ENCODE measurements at places on chromosomes 11 and 22.
A peak's percentile ranks its signal among the peaks of the same experiment; 100 is the strongest.

GRCh38 chr22:28208787-28209186 is 289.7 kb upstream of the PITPNB start:
- DNase-seq, result no peak

DNA sequence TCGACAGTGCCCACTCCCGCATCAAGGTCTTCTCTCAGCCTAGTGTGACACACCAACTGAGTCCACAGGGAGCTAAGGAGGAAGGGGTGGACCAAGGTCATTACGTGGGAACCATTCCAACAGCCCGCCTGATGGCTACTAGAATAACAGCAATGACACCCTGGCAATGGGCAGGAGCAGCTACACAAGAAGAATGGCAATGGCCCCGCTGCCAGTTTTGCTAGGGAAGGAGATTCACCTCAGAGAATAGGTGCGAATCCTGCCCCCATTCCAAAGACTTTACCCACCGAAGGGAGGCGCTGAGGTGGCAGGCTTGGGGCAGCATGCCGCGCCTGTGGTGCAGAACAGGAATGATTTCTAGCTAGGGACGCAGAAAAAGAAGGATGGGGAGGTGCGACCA is 9.1 kb downstream of the WT1 start:
- DNase-seq, result no peak

GRCh38 chr11:62148271-62148980 is 24.6 kb downstream of the INCENP start:
- DNase-seq, result no peak

DNA sequence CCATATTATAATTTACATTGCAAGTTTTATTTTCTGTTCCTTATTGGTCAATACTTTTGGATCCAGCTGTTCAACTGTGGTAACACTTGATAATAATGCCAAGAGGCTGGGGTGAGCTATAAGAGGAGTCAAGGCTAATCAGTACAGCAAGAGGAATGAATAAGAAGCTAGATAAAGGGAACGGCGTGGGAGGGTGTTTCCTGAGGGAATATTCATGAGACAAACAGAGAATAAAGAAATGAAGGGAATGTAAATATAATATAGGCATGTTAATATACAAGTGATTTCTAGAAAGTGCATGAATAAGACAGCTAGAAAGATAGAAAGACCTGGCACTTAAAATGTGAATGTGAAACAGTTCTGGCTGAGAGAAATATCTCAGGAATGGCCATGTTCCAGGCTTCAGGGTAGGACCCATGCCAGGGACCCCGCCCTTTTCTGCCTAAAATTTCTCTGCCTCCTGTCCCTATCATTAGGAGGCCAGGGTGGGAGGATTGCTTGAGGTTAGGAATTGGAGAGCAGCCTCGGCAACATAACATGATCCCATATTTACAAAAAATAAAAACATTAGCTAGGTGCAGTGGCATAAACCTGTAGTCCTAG is 3.9 kb downstream of the OR51B4 start:
- no peak for DNase-seq

DNA sequence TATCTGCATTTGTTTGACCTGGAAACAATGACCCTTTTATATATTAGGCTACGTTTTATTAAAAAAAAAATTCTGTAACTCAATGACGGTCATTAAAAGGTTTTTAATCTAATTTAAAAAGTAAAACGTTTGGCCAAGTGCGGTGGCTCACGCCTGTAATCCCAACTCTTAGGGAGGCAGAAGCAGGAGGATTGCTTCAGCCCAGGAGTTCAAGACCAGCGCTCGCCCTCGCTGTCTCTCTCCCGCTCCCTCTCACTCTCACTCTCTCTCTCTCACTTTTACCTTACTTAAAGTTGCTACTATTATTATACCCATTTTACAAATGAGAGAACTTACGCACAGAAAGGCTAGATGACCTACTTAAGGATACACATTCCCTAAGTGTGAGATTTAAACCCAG is 814 bp upstream of the NARS2 start:
- no peak for DNase-seq

GRCh38 chr22:44363980-44364750 is 51.4 kb upstream of the SHISAL1 start:
- no peak for DNase-seq

DNA sequence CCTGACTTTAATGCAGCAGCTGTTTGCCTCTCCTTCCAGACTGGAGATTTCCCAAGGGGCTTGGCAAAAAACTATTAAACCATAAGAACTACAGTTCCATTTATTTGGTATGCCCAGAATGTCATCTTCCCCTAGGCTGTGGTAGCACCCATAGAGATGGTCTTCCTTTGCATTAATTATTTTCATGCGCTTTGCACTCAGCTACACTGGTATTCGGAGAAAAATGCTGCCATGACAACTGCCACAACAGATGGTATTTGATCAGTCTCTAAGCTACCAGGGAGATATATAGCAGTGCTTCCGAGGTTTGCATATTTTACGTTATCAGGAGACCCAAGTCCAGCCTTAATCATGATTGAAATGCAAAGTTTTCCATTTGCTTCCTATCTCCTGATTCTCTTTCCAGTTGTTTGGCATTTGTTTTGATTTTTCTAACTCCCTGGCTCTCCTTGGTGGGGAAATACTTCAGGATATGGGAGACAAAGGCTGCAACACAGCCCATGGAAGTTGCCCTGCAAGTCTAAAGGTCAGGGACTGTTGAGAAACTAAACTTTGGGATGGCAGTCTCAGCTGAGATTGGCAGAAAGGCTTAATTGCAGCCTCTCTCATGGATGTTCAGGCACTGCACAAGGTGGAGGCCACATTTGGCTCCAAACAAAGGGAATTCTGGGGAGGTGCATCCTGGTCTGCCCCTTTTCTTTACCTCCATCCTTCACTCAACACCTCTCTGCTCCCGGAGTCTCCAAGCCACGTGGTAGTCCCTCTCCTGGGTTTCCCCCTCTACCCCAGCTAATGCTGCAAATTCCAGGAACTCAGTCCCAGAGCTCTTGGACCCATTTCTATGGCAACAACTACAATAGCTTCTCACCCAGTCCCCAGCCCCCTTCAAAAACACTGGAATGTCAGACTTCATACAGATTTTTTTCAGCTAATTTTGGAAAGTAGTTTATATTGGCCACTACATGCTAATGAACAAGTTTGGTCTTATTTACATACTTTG is 151.8 kb downstream of the NAV2 start:
- no peak for DNase-seq

DNA sequence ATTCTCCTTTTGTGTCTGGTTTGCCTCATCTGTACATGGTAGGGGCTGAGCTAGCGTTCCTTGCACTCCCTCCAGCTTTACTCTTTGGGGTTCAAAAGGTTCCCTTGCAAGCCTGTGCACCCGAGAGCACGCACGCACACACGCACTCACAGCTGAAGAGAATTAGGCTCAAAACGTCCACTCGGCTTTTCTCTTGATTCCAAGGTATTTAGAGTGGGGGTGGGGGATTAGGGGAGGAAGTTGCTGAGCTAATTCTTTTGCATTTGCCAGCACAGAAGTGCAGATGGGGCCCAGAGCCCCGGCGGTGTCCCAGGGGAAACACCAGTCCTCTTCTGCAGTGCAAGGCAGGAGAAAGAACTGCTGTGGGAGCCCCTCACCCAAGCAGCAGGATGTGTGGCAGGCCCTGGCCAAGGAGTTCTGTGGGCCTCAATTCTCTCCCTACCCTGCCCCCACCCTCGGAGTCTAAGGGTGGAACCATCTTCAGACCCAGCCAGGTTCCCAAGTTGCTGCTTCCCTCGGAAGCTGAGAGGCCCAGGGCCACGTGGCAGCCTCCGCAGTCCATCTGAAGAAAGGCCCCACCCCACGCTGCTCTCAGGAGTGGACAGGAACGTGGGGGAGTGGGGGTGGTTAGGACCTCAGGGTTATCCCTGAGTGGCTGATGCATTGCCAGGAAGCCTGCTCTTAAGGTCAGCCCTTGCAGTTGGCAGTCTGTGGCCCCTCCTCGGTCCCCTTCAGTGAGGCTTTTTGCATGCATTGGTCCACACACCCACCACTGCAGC is 3.8 kb upstream of the KCNQ1OT1 start:
- DNase-seq, result no peak

DNA sequence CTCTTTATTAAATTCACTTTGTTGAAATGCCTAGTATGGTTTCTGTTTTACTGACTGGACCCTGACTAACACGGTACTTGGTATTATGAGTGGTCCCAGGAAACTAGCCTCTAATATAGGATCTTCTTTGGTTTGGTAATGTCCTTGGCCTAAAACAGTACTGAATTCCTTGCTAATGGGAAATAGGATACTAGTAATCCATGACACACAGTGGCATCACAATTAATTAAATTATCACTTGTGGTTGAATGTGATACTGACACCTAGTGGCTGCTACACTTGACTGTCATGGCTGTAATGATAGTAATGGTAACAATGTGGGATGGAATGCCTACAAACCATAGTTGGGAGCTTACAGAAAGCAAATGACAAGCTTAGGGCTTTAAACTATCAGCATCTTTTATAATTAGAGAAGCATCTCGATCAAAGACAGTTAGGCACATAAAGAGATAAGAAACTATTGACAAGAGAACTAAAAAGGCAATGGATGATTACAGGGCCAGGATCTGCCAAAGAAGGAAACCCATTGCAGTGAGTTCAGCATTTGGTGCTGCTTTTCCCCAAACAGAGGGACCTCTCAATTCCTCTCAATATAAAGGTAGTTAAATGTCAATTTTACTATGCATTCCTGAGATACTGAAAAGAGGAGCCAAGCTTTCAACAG is 8.6 kb downstream of the DNHD1 start:
- DNase-seq, result peak; percentile 67

DNA sequence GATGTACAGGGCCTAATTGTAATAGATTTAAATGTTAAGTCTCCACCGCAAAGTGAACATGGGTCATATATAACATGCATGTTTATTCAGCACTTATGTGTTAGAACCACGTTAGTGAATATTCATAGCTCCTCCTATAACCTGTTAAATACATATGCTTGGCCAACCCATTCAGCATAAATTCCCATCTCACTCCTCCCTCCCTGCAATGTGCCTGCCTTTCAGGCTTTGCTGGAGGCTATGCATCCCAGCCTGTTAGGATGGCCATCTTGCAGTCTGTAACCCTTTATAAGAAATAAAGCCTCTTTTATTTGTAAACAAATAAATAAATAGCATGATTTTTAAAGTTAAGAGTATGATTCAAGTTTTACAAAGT is 1.7 kb upstream of the OOSP4A start:
- no peak for DNase-seq

DNA sequence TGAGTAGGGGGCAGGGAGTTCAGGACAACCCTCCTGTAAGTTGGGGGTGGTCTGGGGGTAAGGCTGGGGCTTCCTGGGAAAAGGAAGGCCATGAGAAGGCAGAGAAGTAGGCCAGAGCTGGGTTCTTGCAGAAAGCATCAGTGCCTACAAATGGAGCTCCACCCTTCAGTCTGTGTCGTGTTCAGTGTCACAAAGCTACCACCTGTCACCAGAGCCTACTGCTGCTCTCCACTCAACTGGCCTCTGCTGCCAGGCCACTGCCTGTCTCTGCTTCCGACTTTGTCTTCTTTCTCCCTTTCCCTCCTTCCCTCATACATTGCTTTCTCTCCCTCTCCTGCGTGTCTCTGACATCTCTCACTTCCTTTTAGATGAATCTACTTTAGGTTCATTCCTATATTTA is 3.4 kb upstream of the WBP2NL start:
- DNase-seq, result no peak

DNA sequence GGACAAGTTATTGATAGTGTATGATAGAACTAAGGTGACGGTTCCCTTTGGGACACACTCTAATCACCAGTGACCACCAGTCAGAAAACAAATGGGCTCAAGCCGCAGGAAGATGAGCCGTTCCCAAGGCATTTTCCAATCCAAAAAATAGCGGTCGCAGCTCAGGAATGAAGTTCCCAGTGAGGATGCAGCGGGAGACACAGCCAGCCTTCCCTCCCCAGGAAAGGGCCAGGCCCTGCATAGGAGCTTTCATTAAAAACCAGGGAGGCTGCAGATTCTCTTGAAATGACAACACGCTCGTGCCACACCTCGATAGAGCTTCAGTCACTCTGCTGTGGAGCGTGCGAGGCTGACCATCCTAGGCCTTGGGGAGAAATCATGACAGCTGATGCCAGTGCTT is 65.8 kb upstream of the WNT7B start:
- no peak for DNase-seq

- no peak for DNase-seq
Measured at GRCh38 chr11:67504005-67504949, 886 bp downstream of the PITPNM1 start.

- no peak for DNase-seq
Measured at GRCh38 chr22:17999851-18000250, 24.5 kb downstream of the MICAL3 start.

DNA sequence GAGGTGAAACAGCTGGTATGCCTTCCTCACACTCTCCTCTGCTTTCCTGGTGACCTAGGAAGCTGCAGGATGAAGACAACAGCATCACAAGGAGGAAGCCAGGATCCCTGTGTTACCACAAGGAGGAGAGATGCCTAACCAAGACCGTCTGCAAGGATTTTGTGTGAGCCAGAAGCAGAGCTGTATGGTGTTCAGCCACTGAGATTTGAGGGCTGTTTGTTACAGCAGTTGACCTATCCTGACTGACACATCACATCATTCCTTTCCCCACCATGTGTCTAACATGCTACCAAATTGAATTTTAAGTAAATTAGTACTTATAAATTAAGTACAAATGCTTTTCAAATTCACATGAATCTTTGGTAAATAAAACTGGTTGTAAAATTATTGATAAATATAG is 8.9 kb upstream of the CHKA start:
- DNase-seq, result no peak

- no peak for DNase-seq
Measured at GRCh38 chr11:93080146-93080759, 110.8 kb downstream of the MTNR1B start.

GRCh38 chr11:71208011-71208774 is 44.2 kb downstream of the SHANK2 start:
- DNase-seq, result no peak

DNA sequence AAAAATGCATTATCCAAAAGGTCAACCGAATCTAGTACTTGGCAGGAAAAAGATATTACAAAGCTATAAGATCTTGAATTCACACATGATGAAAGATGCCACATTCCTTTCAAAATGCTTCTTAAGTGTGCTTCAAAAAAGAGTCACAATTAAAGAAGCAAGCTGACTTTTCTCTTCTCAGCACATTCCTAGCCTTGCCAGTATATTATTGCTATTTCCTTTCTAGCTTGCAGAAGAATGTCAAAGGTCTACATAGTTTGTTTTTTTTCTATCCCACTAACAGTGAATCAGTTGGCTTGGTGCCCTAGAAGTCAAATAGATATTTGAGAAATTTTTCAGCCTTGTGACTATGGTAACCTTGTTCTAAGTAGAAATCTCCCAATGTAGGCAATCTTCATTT is 56.8 kb downstream of the GUCY1A2 start:
- DNase-seq, result peak; percentile 90

- DNase-seq, result no peak
Measured at GRCh38 chr22:42648368-42649245, 585 bp downstream of the CYB5R3 start.

- DNase-seq, result no peak
Measured at GRCh38 chr22:29325785-29326315, 10.4 kb upstream of the RASL10A start.

GRCh38 chr22:23408321-23408720 is 171.8 kb downstream of the IGLL1 start:
- no peak for DNase-seq

GRCh38 chr22:46735747-46736608 is 2.1 kb downstream of the CERK start:
- DNase-seq, result no peak

All from HT1080 (cell line).